ENCODE measurements at places on chromosomes 4 and X. TPM values are rescaled to one million over a fixed set of nuclear protein-coding genes. Genes with fewer than 3 reads are reported as not detected.

DNA sequence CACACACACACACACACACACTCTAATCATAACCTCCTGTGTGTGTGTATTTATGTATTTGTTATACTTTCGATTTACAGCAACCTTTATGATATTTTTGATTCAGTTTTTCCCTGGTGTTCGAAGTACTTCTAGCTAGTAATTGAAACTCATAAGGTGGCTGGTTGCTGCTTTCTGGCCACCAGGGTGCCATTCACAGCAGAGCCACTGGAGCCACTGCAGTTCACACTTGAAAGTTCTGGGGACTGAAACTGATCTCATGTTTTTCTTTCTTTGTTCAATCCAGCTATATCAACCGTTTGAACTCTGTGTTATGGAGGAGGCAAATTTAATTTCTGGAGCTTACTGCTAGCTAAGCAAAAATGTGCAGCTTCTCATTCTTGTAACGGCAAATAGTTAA, 419.4 kb downstream of the ADGRL3 start:
- no peak for DNase-seq

CPZ gene
- 0.61 TPM for polyA plus RNA-seq

DNA sequence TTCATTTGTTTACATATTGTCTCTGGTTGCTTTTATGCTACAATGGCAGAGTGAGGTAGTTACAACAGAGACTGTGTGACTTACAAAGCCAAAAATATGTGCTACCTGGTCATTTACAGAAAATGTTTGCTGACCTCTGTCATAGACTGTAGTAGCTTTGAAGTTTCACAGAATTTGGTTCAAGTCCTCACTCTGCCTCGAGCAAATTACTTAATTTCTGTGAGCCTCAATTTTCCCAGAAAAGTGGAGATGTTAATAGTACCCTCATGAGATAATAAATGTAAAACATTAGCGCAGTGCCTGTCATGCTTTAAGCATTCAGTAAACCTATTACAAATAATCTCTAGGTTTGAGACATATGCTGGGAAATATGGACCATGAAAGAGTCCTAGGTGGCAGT, 18.4 kb upstream of the NRK start:
- DNase-seq: no peak

- peak; percentile 35 for DNase-seq
Observed at GRCh38 chr4:187380181-187380581, 615.4 kb upstream of the ZFP42 start.

- DNase-seq: peak; percentile 3
Observed at GRCh38 chrX:17590892-17591740, 146.2 kb upstream of the SCML1 start.

MAGED4B gene
- 104 TPM for polyA plus RNA-seq

- DNase-seq: no peak
Observed at GRCh38 chrX:123108513-123109427, 75.3 kb upstream of the GRIA3 start.

DNA sequence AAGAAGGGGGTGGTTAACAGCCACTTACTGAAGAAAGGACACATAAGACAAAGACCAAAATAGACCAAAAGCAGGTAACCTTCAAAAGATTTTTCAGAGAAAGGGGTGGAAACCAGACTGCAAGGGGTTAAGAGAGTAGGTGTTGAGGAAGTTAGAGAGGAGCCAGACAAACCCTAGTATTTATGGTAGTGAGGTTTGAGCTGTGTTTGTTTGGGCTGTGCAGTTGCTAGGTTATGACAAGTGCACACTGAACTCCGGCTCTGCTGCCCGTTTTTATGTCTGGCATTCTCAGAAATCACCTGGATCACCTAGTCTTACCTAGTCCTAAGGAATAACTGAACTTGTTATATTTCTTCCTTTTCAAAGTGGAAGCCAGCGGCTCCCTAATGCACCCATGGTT, 22.9 kb upstream of the G3BP2 start:
- no peak for DNase-seq

DNA sequence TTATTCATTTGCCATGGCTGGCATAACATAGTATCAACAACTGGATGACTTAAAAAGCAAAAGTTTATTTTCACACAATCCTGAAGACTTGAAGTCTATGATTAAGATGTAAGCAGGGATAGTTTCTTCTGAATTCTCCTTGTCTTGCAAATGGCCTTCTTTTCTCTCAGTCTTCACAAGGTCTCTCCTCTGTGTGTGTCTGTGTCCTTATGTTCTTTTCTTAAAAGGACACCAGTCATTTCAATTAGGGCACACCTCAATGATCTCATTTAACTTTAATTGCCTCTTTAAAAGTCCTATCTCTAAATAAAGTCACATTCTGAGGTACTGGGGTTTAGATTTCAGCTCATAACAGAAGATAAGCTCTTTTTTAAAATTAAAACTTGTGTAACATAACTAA, 399.7 kb downstream of the PABPC4L start:
- no peak for DNase-seq

POLN gene
- 1.5 TPM for polyA plus RNA-seq

GRCh38 chrX:21856504-21856903, 717 bp downstream of the YY2 start:
- no peak for DNase-seq

- DNase-seq: no peak
Observed at GRCh38 chr4:98332017-98332416, 70.8 kb downstream of the RAP1GDS1 start.

GLRA2 gene
- not detected for polyA plus RNA-seq

GRCh38 chrX:86148594-86148993, 343 bp downstream of the DACH2 start:
- DNase-seq: no peak

- DNase-seq: no peak
Observed at GRCh38 chr4:71429106-71429505, 90.3 kb downstream of the SLC4A4 start.

PCDH19 gene
- polyA plus RNA-seq: 0.09 TPM

DNA sequence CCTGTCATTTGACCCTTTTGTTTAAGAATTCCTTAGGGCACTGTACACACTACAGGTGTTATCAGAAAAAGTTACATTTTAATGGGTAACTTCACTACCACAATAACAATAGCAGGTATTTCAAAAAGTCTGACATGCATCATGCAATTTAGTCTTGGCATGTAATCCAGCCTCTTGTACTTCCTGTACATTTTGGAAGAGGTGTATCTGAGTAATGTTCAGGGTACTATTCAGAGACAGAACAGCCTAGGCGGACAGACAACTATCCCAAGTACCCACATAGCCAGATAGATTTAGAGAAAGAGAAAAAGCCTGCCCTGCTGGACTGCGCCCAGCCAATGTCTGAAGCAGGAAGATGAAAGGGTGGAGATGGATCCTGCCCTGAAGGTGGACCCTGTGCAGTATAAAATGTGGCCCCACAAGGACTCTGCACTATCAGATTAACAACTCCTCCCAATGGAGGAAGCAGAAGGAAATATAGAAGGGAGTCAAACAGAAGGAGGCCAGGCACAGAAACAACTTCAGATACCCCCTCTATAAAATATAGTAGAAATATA, 8.5 kb downstream of the UGT2B7 start:
- no peak for DNase-seq

GRCh38 chr4:45869184-45869583, 254.7 kb downstream of the GABRG1 start:
- DNase-seq: no peak

DNA sequence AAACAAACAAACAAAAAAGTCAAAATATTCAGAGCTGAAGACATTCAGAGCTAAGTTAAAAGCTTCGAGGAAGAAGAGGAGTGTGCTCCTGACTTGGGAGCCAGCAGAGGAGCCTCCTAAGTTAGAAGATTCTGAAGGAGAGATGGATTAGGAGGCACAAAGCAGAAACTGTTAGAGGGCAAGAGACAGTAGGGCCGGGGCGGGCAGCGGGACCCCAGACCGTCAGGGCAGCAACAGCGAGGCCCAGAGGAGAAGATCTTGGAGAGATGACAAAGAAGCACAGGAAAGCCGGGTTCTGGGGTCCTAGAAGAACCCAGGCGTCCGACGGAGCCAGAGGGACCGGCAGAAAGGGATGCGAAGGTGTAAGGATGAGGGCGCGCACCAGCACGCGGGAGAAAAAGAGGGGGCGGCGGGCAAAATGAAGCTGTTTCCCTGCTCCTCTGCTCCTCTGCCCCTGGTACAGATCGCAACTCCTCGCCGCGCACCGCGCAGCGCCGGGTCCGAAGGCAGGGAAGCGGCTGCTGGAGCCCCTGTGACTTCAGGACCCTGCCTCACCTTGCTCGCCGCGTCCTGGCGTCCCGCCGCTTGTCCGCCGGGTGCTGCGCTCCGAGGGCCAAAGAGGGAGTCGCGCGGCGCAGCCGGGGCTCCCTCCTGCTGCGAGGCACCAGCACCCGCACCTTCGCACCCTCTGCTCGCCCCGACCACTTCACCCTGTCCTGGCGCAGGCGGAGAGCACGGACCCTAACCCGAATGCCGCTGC, 477 bp downstream of the KLHL13 start:
- DNase-seq: no peak

DNA sequence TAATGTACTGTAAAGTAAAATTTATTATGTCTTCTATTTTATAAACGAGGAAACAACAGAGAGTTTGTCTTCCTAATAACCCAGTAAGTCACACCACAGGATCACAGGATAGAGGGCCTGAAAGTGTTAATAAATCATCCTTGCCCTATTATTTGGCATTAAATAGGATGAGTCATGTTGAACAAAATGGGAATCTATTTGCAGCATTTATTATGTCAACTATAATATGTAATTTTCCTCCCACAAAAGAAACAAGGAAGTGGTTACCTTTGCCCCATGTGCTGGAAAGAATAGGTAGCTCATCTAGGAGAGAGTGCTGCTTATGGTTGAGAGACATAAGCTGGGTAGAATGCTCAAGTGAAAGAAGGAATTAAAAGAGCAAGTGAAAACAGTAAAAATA, 237.6 kb upstream of the NDST3 start:
- no peak for DNase-seq

- no peak for DNase-seq
Observed at GRCh38 chr4:151324752-151325110, 674 bp downstream of the SH3D19 start.

CSN1S1 gene
- not detected for polyA plus RNA-seq

APEX2 gene
- polyA plus RNA-seq: 17.8 TPM

DNA sequence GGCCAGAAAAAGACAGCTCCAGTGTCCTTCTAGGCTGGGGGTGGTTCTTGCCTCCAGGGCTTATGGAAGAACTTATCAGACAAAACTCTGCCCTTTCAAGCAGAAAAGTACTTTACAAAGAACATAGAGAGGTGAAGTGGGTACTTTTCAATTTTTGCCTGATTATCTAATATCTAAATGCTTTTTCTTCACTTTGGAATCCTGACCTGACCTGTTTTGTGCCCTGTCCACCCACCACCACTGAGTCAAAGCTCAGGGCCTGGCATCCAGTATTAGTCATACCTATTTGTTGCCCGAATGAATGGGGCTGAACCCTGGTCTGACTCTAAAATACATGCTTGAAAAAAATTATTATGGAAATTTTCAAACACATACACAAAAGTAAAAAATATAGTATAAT, 37.2 kb downstream of the RTL9 start:
- DNase-seq: no peak

PDCL2 gene
- polyA plus RNA-seq: not detected

- DNase-seq: no peak
Observed at GRCh38 chr4:63036159-63036866, 1372.9 kb downstream of the TECRL start.

- DNase-seq: peak; percentile 64
Observed at GRCh38 chrX:9557521-9557920, 92.7 kb downstream of the TBL1X start.

DNA sequence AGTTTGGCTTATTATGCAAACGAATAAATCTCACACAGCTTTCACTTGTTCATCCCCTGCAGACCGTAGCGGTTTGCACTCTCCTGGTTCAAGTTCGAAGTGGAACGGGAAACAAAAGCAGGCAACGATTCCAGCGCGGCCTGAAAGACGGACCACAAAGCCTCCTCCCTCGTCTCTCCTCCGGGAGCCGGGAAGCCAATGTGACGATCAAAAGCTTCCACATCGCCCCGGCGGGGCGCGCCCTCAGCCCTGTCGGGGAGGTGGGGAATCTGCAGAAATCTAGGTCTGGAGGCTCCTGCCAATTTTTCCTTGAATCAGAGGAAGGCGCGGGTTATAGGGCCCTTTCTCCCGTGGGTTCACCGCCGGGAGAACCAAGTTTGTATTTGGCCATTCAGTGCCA, 16.9 kb upstream of the ZIC3 start:
- no peak for DNase-seq
